ENCODE measurements at places on chromosomes 3 and 15.
A peak's percentile ranks its signal among the peaks of the same experiment; 100 is the strongest.

DNA sequence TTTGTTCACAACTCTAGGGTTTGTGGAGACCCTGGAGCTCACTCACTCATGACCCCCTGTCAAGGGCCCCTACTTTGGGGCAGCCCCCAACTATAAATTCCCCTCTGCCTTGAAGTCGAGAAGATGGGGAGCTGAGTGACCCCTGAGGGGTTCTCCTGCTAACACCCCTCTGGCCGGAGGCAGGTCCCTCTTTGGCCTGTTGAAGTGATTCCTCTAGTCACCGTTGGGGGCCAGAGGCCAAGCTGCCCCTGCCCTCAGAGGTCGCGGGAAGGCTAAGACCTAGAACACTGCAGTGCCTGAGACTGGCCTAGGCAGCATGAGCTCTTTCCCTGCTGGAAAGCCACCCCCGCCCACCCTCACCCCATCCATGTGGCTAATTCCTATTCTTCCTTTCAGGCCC is 15.4 kb upstream of the SKOR1 start:
- no peak for DNase-seq

DNA sequence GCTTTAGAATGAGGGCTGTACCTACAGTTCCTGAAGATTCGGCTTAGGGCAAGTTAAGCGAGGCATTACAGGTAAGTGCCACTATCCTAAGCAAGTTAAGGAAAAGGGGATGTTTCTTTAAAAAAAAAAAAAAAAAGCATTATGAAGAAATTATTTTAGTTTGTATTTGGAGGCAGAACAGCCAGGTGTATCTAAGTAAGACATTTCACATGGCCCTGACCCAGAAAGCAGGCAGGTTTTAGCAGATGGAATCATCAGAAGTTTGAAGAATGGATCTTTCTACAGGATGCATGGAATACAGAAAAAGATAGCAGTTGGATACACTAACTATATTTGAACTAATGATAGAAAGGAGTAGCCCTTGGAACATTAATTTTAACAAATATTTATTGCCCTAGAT is 105.6 kb downstream of the OSBPL10 start:
- no peak for DNase-seq

GRCh38 chr15:47796339-47796738 is 79.0 kb downstream of the SEMA6D start:
- no peak for DNase-seq

GRCh38 chr15:72599855-72600464 is 54.5 kb upstream of the GOLGA6B start:
- peak; percentile 21 for DNase-seq

DNA sequence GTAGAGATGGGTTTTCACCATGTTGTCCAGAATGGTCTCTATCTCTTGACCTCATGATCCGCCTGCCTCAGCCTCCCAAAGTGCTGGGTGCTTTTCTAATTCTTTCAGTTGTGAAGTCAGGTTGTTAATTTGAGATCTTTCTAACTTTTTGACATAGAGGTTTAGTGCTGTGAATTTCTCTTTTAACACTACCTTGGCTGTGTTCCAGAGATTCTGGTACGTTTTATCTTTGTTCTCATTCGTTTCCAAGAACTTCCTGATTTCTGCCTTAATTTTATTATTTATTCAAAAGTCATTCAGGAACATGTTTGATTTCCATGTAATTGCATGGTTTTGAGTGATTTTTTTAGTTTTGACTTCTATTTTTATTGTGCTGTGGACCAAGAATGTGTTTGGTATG is 63.5 kb upstream of the CCDC54 start:
- DNase-seq, result no peak

- no peak for DNase-seq
These were observed 23.8 kb upstream of the MYZAP start for GRCh38 chr15:57567891-57568290.

DNA sequence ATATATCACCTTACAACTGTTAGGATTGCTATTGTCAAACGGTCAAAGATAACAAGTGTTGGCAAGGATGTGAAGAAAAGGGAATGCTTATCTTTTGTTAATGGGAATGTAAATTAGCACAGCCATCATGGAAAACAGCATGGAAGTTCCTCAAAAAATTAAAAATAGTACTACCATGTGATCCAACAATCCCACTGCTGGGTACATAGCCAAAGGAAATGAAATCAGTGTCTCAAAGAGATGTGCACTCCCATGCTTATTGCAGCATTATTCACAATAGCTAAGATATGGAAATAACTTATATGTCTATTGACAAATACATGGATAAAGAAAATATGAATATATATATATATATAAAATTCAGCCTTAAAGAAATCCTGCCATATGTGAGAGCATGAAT is 274.6 kb downstream of the EDEM1 start:
- DNase-seq, result no peak

DNA sequence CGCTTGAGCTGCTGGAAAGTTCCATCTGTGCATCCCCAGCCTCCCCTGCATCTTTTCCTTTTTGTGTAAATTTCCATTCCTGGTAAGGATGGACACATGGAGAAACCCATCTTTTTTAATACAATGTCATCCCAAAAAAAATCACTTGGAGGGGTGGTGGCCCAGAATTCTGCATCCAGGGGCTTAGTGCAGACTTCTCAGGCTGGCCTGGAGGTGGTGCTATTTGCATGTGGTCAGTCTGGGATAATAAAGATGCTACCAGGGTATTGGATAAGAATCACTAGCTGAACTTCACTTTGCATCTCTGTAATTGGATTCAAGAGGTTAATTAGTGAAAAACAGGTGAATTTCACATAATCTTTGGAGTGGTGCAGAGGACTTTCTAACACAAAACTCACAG is 1.8 kb upstream of the ZSCAN2 start:
- peak; percentile 53 for DNase-seq

DNA sequence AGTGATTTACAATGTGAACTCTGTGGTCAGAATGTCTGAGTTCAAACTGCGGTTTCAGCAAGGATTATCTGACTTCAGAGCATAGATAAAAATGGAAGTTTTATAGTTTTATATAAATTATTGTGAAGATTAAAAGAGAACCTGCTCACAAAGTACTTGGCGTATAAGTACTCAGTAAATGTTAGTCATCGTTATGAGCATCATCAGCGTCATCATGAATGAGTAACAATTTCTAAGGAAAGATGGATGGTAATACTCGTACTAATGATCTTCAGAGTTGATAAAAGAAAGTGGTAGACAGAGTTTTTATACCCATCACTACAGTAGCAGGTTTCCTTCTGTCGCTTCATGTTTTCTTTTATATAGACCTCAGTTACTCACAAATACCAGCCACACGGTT is 341.8 kb downstream of the RAP2B start:
- no peak for DNase-seq

Data from activated naive CD8-positive, alpha-beta T cell treated with anti-CD3 and anti-CD28 coated beads, Interleukin-2, amount 50 U/mL, for 24 hours (primary cell).